GM12878 (cell line): ENCODE measurements at places on chromosomes 5 and 9. TPM values are rescaled to one million over a fixed set of nuclear protein-coding genes. Genes with fewer than 3 reads are reported as not detected.

GRCh38 chr5:58674070-58674469, 91.2 kb downstream of the RAB3C start:
- no peaks in the 10 kb centered on the region for H3K36me3 ChIP-seq
- no peak overlapping the region for H3K4me3 ChIP-seq
- no peaks in the 10 kb centered on the region for H3K4me1 ChIP-seq
- H3K27ac ChIP-seq: no peak overlapping the region
- no peaks in the 10 kb centered on the region for H3K27me3 ChIP-seq

- H3K4me3 ChIP-seq: no peak overlapping the region
- DNase-seq: no peak
- H3K27ac ChIP-seq: no peak overlapping the region; the same call in 1 of the 2 replicates
- H3K4me1 ChIP-seq: peaks cover 19% of the 10 kb centered on the region
These were observed 10.2 kb downstream of the DCANP1 start for GRCh38 chr5:135436951-135437418.

GRCh38 chr5:179127136-179128040, 67.2 kb downstream of the ZNF354C start:
- no peak overlapping the region for H3K4me3 ChIP-seq
- no peaks in the 10 kb centered on the region for H3K27me3 ChIP-seq

GRCh38 chr9:6987381-6987780, 229.6 kb downstream of the KDM4C start:
- DNase-seq: no peak
- no peaks in the 10 kb centered on the region for H3K4me1 ChIP-seq
- H3K27ac ChIP-seq: no peak overlapping the region
- H3K36me3 ChIP-seq: peaks cover 24% of the 10 kb centered on the region

The NTNG2 gene
- not detected in 2 replicates for polyA plus RNA-seq

DNA sequence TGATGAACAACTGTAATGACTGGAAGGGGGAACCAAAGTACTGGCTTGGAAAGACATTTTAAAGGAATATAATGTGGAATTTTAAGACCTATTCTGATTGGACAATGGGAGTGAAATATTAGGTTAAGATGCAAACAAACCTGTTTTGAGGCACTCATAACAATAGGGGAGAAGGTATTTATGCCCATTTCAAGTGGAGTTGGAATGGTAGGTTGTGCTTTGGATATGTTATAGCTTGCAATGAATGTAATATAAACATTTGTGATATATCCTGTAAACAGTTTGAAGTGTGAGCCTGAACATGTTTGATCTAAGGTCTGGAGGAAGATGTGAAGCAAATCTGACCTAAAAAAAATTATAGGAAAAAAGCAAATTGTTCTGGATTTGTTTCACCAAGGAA, 129.6 kb upstream of the GRHPR start:
- no peak for DNase-seq
- H3K27ac ChIP-seq: peak overlapping the region; percentile 90
- no peaks in the 10 kb centered on the region; the same call in none of the 2 replicates for H3K36me3 ChIP-seq
- peak overlapping the region; percentile 41; the same call in 1 of the 2 replicates for H3K4me3 ChIP-seq

DNA sequence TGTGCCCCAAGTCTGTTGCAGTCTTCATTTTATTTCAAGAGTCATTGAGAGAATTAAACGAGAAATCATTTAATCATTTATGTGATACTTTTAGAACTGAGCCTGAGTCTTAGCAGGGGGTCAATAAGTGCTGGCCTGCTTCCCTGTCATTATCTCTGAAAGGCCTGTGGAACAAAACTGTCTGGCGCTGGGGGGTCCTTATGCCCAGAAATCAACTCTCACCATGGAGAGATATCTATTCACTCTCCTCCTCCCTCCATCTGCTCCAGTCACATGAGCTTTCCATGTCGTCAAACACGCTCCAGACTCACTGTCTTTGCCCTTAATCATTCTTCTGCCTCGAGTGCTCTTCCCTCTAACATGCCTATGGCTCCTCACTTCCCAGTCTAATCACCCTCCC, 136.8 kb downstream of the ESM1 start:
- no peak overlapping the region for H3K27ac ChIP-seq
- H3K4me1 ChIP-seq: no peaks in the 10 kb centered on the region
- H3K4me3 ChIP-seq: no peak overlapping the region
- no peak for DNase-seq
- H3K36me3 ChIP-seq: no peaks in the 10 kb centered on the region
- no peaks in the 10 kb centered on the region for H3K27me3 ChIP-seq

DNA sequence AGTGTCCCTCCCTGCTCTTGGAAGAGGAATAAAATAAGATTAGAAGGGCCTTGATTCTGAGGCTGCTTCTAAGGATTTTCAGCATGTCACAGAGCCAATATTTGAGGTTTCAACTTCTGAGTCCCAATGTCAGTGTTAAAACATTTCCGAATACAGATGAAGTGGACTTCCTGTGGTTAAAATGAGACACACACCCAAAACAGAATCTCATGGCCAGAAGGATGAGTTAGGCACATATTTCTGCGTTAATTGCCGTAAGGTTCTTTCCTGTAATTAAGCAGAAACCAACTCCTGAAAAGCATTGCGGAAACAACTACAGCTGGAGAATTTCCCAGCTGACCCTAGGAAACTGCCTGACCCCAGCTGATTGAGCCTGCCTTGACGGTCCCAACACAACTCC, 10.4 kb upstream of the ZNF354B start:
- no peaks in the 10 kb centered on the region for H3K36me3 ChIP-seq
- H3K27me3 ChIP-seq: no peaks in the 10 kb centered on the region

GRCh38 chr9:27414220-27414761, 109.8 kb upstream of the IFNK start:
- no peak for DNase-seq
- no peaks in the 10 kb centered on the region for H3K36me3 ChIP-seq
- no peaks in the 10 kb centered on the region for H3K27me3 ChIP-seq
- H3K4me3 ChIP-seq: no peak overlapping the region
- no peak overlapping the region for H3K27ac ChIP-seq

The FOXE1 gene
- not detected in 2 replicates for polyA plus RNA-seq
